ENCODE measurements at places on chromosomes 2 and 18. TPM values are rescaled to one million over a fixed set of nuclear protein-coding genes. Genes with fewer than 3 reads are reported as not detected.
A peak's percentile ranks its signal among the peaks of the same experiment; 100 is the strongest.

DNA sequence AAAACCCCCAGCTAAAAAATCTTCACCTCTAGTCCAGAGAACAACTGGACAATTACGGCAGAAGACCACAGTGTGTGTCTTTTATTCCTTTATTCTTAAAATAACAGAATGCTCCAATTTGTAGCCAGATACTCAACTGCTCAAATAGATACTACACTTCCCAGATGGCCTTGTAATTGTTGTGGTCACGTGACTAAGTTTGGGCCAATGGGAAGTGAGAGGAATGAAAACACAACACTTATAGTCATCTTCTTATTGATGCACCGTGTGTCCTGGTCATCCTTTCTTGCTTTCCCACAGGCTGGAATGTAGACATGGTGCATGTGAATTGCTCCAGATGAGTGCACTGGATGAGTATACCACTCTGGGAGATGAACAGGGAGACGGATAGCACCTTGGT lies 145.1 kb downstream of the CDC42EP3 start:
- no peaks in the 10 kb centered on the region for H3K27me3 ChIP-seq
- H3K4me1 ChIP-seq, result peaks cover 12% of the 10 kb centered on the region
- H3K4me3 ChIP-seq, result no peak overlapping the region
- DNase-seq, result peak; percentile 8

GRCh38 chr2:21759819-21760218 lies 636.1 kb downstream of the TDRD15 start:
- H3K4me1 ChIP-seq, result no peaks in the 10 kb centered on the region
- no peak overlapping the region for H3K4me3 ChIP-seq
- DNase-seq, result peak; percentile 14

- H3K4me3 ChIP-seq, result peak overlapping the region; percentile 17
- no peak overlapping the region for H3K27ac ChIP-seq
Measured at GRCh38 chr2:222318026-222318711, 19.4 kb upstream of the PAX3 start.

GKN2 gene
- total RNA-seq, result not detected

- H3K4me3 ChIP-seq, result no peak overlapping the region
- no peaks in the 10 kb centered on the region for H3K36me3 ChIP-seq
- no peak overlapping the region for H3K27ac ChIP-seq
- DNase-seq, result no peak
- peaks cover 2% of the 10 kb centered on the region for H3K27me3 ChIP-seq
Measured at GRCh38 chr2:95388091-95388692, 14.3 kb upstream of the FAHD2A start.

DNA sequence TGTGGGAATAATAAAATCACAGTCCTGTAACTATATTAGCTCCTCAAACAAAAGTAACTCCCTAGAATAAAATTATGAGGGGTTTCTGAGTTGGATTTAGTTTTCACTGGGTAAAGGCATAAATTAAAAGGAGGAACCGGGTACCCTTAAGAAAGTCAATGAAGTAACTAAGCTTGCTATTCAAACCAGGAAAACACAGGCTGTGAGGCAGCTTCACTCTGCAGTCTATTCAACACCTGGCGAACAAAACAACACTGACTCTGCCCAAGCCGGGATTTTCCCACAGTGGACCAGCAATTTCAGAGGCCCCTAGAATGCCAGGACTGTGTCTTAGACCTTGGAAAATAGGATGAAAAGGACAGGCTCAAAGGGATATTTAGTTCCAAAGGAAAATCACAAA lies 24.6 kb upstream of the CREB1 start:
- no peak overlapping the region for H3K4me3 ChIP-seq

DNA sequence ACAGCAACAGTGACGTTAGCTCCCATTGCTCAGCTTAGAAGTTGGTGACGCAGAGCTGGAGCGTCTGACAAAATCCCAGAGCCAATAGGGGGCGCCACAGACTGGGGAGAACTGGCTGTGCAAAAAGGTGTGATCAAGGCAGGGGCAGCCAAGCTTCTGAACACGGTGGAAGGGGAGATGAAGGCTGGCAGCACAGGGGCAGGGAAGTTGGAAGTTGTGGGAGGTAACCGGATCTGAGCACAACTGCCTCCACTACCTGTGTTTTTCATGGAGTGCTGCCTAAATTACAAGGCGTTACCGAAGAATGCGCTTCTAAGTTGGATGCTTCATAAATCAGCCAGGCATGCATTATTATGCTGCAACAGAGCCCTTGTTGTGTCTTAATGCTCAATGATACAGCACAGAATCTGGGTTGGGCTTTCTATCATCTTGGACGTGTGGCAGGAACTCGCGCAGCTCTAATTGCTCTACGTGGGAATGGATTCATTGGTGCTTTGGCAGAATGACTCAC lies 370.0 kb downstream of the SLC4A3 start:
- DNase-seq, result peak; percentile 29
- H3K27me3 ChIP-seq, result no peaks in the 10 kb centered on the region
- H3K4me3 ChIP-seq, result no peak overlapping the region
- H3K27ac ChIP-seq, result no peak overlapping the region

All from IMR-90 (cell line).